Lung microvascular endothelial cell (primary cell): ENCODE measurements at places on chromosomes 13 and 19. TPM values are rescaled to one million over a fixed set of nuclear protein-coding genes. Genes with fewer than 3 reads are reported as not detected.

DNA sequence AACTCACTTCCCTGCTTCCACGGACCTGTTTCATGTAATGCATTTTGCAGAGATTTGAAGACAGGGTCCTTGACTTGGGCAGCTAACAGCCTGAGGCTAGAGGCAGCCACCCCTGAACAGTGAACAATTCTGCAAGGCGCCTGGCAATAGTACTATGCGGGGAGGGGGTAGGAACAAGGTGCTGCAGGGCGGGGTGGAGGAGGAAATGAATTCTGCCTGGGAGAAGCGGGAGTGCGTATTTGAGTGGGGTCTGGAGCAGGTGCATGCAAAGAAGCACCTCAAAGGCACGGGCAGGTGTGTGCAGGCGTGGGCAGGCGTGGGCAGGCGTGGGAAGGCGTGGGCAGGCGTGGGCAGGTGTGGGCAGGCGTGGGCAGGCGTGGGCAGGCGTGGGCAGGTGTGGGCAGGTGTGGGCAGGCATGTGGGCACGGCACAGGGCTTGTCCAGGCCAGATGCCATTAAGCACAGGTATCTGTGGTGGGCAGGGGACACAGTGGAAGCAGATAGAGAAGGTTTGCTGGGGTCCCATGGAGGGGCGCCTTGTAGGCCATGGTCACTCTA, 130.4 kb upstream of the GJB6 start:
- no peak for DNase-seq

DNA sequence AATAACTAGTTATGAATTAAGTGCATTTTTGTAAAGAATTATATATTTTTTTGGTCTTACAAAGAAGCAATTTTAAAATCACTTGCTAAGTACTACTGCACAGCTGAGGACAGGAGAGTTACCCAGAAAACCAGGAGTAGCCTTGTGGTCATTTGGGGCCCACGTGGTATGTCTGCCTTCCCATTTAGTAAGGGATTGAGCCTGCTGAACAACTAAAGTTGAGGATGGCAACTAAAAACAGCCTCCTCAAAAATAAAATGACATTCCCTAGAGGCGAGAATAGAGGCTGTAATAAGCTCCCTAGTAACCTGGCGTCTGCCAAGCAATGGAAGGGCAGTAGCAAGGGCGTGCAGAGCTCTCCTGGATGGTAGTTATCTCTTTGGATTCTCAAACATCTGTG, 36.3 kb downstream of the DOCK9 start:
- DNase-seq = no peak

DNA sequence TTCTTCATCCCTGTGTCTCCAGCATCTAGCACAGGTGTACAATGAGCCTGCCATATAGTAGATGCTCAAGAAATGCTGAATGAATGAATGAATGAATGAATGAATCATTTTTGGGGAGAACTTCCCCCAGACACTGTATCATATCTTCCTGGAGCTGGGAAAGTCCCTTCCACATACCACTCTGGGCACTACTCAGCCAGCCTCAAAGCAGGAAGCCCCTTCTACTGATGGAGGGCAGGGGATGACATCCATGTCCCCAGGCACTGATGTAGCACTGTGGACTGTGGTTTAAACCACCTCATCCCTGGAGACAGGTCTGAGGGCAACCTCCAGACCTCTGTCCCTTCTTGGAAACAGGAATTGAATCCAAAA, 4.8 kb downstream of the GNA15 start:
- no peak for DNase-seq

DNA sequence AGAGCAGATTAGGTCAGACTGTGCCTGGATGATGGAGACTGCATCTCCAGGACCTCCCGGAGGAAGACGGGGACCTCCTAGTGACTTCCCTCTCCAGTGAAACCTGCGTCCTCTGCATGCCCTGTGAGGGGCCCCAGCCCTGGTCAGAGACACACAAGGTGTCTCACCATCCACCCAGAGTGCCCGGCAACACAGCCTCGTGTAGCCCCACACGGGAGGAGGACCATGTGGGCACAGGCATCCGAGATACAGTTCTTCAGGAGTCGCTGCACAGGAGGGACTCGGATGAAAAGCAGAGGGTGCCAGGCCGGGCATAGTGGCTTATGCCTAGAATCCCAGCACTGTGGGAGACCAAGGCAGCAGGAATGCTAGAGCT, 64.8 kb downstream of the PEPD start:
- DNase-seq = no peak

GRCh38 chr19:20165971-20166592, 932 bp upstream of the ZNF486 start:
- no peak for DNase-seq

DNA sequence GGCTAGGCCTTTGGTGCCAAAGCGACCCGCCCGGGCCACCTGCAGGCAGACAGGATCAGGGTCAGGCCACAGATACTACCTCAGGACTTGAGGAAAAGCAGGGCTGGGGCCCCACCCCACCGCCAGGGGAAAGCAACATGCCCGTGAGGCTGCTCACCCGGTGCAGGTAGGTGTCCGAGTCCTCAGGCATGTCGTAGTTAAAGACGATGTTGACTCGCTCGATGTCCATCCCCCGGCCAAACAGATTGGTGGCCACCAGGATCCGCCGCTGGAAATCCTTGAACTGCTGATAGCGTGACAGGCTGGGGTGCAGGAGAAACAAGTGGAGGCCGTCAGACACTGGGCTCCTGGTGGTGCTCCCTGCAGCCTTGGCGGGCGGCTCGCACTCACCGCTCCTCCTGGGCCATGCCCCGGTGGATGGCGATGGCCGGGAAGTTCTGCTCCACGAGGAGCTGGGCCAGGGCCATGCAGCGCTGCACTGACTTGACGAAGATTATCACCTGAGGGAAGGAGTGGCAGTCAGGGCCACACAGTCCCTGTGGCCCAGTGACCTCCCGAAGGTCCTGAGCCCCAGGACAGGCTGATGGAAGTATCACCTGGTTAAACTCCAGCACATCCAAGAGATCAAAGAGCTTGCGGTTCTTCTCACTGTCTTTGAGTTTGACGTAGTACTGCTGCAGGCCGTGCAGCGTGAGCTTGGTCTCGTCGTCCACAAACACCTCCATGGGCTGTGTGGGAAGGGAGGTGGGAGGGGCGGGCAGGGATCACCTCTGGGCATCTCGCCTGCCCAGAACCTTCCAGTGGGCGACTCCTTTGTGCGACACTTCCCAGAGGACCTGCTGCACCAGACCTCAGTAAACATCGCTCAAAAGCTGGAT, 9.8 kb downstream of the DDX39A start:
- DNase-seq = no peak

DNA sequence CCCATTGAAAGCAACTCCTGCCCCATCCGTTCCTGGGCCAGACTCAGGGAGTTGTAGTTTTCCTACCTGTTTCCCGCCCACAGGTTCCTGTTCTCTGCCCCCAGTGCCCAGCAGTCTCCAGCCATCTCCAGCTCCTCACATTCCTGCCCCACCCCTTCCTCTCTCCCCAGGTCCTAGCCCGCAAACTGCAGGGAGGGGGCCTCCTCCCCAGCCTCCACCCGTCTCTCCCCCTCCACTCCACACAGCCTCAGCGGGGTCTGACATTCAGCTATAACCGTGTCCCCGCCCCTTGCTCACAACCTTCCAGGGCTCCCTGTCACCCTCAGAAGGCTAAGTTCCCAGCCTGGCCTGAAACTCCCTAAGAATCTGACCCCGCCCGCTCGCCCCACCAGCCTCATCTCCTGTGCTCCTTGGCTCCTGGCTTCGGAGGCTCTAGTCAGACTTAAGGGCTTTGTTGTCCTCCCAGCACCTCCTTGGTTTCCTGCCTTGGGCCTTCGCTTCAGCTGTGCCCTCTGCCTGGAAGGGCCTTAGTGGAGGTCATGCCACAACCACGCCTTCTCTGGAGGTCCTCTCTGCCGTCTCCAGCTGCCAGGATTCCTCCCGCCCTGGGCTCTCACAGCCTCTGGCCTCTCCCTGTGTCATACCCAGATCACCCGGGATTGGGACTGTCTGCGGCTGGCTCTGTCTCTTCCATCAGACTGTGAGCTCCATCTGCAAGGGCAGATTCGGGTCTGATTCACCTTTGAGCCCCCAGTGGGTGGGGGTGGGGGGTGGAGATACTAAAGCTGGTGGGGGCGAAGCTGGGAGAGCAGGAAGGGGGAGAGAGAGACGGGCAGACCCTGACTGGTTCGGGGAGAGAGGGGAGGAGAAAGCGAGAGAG, 5.1 kb upstream of the SPACA6 start:
- peak; percentile 50 for DNase-seq

GRCh38 chr13:64928696-64929499, 2301.2 kb downstream of the PCDH9 start:
- no peak for DNase-seq

- DNase-seq = peak; percentile 86
Measured at GRCh38 chr19:9584073-9584833, at the start of gene ZNF121. ZNF121 (minus strand) TSS chr19:9584504; CDS start chr19:9568097, 16,407 bp downstream.

DNA sequence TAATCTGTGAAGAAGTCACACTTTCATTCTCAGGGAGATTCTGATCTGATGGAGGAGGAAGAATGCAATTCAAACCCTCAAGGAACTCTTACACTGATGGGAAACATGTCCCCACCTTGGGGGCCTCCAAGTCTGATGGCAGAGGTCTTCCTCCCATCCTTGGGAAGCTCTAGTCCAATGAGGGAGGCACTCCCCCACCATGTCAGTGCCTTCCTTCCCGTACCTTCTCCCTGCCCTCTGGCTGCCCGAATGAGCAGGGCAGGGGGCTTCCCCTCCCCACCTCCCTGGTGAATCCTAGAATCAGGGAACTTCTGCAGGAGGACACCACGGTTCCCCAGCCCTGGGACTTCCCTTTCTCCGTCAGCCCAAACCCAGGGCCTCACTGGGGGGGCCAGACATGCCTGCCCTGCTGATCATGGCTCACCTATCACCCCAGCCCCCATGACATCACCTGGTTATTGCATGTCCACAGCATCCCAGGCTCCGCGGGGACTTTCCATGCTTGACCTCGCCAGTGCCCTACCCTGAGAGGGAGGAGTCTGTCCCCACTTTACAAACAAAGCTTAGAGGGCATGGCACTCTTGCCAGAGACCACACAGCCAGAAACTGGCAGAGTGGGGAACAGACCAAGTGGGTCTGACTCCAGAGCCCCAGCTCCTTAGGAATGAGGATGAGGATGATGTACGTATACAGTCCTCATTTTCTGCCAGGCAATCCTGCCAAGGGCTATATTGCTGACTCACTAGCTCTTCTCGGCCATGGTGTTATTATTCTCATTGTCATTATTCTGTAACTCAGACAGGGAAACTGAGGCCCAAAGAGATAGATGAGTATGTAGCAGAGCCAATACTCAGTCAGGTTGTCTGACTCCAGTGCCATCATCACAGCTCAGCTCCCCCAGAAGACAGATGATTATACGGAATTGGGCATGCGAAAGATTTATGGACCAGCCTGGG, 9.6 kb upstream of the BCL3 start:
- no peak for DNase-seq

GRCh38 chr13:74629985-74630384, 495.8 kb upstream of the KLF12 start:
- no peak for DNase-seq

- no peak for DNase-seq
Measured at GRCh38 chr19:17415121-17415520, 4.7 kb upstream of the MVB12A start.

DNA sequence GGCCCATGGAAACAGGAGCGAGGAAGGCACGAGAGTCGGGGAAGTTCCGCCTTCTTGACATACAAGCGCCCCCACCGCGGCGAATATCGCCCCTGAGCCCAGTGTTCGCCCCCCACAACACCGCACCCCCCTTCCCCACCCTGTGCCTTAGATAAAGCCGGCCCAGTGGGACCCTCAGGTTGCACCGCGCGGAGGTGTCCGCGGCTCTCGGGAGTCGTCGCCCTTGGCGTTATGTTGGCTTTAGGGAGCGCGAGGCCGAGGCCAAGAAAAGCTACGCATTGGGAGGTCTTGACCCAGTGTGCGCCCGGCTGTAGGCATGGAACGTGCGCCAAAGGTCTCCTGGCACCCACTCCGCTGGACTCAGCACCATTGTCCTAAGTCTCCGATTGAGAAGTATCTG, 603 bp upstream of the ZNF132 start:
- DNase-seq = no peak

GRCh38 chr19:50322931-50323781, 6.0 kb downstream of the KCNC3 start:
- DNase-seq = no peak

GRCh38 chr13:36294096-36294495, 3.5 kb downstream of the CCDC169 start:
- DNase-seq = no peak

- DNase-seq = no peak
Measured at GRCh38 chr13:26663791-26664190, 96.8 kb downstream of the GPR12 start.

DNA sequence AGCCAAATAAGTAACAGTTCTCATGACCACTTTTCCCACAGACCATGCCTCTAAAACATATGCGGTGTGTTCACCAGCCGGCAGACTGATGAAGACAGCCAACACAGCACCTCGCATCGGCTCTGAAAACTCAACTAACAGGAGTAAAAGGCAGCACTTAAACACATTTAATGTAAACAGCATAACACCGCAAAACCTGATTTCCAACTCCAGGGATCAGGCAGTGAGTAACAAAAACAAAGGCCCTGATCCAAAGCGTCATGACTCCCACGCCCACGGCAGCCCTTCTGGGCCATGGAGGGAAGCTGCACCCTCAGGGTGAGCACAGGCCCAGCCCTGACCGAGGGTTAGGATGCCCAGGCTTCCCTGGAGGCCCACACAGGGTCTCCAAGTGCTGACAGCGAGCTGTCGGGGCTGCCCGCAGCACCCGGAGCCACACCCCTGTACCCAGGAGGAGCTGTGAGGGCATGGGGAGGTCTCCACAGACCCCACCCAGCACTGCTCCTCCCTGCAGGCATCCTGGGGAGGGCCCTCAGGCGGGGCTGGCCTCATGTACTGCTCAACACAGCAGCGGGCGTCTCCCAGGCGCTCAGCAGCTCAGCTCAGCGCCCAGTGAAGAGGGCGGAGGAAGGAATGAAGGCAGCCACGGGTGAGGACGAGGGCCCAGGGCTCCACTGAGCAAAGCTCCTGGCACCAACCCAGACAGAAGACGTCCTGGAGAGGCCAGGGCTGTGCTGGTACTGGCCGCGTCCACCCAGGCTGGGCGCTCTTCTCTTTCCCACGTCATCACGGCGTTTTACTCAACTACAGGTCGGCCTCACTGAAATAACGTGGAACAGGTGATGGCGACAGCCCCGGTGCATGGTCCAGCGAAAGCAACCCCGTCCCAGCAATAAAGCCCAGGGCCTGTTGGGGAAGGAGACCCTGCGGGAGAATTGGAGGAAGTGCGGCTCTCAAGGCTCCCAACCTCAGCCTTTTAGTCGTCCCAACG, 53.7 kb downstream of the RASA3 start:
- DNase-seq = no peak

GRCh38 chr13:60282708-60283107, 114.3 kb upstream of the TDRD3 start:
- no peak for DNase-seq

The FGF9 gene
- total RNA-seq = not detected in 2 replicates

The KLK14 gene
- not detected in 2 replicates for total RNA-seq

The TJP3 gene
- not detected in 2 replicates for total RNA-seq

The GSX1 gene
- total RNA-seq = not detected in 2 replicates

The SHISA2 gene
- total RNA-seq = 0.87 and 1.8 TPM in 2 replicates

The NKPD1 gene
- total RNA-seq = 0.20 and 0.22 TPM in 2 replicates

The SAFB2 gene
- total RNA-seq = 16.6 and 24.2 TPM in 2 replicates

The ZNF132 gene
- 4.1 and 6.9 TPM in 2 replicates for total RNA-seq

The VSTM1 gene
- total RNA-seq = not detected in 2 replicates
